Naive thymus-derived CD8-positive, alpha-beta T cell (primary cell): ENCODE measurements at places on chromosomes 5 and 9.

DNA sequence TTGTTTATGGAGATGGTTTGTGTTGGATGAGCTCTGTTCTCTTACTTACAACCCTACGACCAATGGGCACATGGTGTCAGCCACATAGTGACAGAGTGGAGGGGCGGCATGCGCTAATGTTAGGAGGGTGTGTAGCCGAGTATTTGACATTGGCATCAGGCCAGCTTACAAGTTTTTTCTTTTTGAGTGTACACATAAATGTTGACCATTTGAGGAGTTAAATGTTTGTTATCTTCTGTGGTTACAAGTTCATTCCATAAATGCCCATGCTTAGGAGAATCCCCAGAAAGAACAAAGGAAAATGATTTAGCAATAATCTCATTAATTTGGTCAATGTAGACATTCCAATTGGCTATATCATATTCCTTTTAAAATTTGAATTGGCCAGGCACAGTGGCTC is 180.1 kb upstream of the ELL2 start:
- no peak overlapping the region for H3K4me3 ChIP-seq
- DNase-seq, result no peak
- H3K27ac ChIP-seq, result no peak overlapping the region

GRCh38 chr5:38009749-38010358 is 170.0 kb upstream of the GDNF start:
- no peak overlapping the region for H3K4me3 ChIP-seq
- H3K27ac ChIP-seq, result no peak overlapping the region
- H3K36me3 ChIP-seq, result no peaks in the 10 kb centered on the region
- peaks cover 2% of the 10 kb centered on the region for H3K27me3 ChIP-seq
- H3K4me1 ChIP-seq, result no peaks in the 10 kb centered on the region

GRCh38 chr5:174191076-174191475 is 145.6 kb downstream of the NSG2 start:
- H3K4me3 ChIP-seq, result no peak overlapping the region
- no peak overlapping the region for H3K27ac ChIP-seq
- H3K36me3 ChIP-seq, result no peaks in the 10 kb centered on the region
- peaks cover 2% of the 10 kb centered on the region for H3K27me3 ChIP-seq

GRCh38 chr5:135991429-135991828 is 36.6 kb upstream of the LECT2 start:
- H3K4me3 ChIP-seq, result no peak overlapping the region
- H3K36me3 ChIP-seq, result no peaks in the 10 kb centered on the region
- no peaks in the 10 kb centered on the region for H3K4me1 ChIP-seq
- H3K27me3 ChIP-seq, result peaks cover 7% of the 10 kb centered on the region
- no peak for DNase-seq
- H3K27ac ChIP-seq, result no peak overlapping the region

GRCh38 chr9:75088646-75089372 is 495 bp downstream of the OSTF1 start:
- peaks cover 5% of the 10 kb centered on the region for H3K36me3 ChIP-seq
- peak overlapping the region; percentile 100 for H3K4me3 ChIP-seq
- no peaks in the 10 kb centered on the region for H3K27me3 ChIP-seq
- H3K27ac ChIP-seq, result peak overlapping the region; percentile 94

- no peak overlapping the region for H3K4me3 ChIP-seq
- H3K27ac ChIP-seq, result no peak overlapping the region
- no peaks in the 10 kb centered on the region for H3K4me1 ChIP-seq
- DNase-seq, result no peak
- H3K36me3 ChIP-seq, result no peaks in the 10 kb centered on the region
- peaks cover 2% of the 10 kb centered on the region for H3K27me3 ChIP-seq
These were observed 156.6 kb upstream of the IRX2 start for GRCh38 chr5:2908086-2908485.
